Stimulated activated CD4-positive, alpha-beta T cell treated with anti-CD3 and anti-CD28 coated beads, Interleukin-1b, Interleukin-23, amount 100 ng/mL, for 1 hour (primary cell): ENCODE measurements at places on chromosomes 6 and 20.

DNA sequence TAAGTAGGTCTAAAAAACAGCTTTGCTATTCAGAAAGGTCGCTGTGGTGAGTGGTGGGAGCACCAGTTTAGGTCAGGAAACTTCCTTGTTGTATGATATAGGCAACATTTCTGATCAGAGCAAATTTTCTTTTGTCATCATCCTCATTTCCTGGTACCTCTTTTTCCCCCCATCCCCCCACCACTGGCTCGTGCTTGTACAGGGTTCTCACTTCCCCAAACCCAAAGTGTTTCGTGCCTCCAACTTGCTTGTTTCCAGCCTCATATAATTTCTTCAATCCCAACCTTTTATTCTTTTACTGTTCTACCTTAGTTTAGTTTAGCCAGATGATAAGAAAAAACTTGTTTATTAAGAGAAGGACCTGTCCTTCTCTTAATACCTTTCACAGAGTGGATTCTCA, 209.4 kb upstream of the JAG1 start:
- DNase-seq: no peak

DNA sequence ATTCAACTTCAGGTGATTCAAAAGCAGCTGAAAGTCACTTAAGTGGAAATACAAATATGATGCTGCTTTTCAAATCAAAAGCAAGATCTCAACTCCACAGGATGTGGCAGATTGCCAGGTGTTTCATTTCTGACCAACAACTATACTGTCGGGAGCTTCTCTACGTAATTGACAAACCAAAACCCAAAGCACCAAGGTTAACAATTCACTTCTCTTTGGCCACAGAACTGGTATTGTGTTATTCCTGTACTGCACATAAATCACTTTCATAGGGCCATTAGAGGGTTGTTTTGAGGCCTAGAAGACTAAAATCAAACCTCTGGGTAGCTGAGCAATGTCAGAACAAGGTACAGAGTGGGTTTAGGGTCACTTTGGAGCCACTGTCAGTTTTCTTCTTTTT, 169.7 kb downstream of the HAO1 start:
- no peak for DNase-seq

GRCh38 chr20:32535953-32536823, 48.9 kb downstream of the NOL4L start:
- peak; percentile 43 for DNase-seq

- DNase-seq: no peak
These were observed 29.8 kb downstream of the YTHDF1 start for GRCh38 chr20:63186084-63186483.

GRCh38 chr6:108254433-108255410, 6.1 kb downstream of the SNX3 start:
- no peak for DNase-seq

DNA sequence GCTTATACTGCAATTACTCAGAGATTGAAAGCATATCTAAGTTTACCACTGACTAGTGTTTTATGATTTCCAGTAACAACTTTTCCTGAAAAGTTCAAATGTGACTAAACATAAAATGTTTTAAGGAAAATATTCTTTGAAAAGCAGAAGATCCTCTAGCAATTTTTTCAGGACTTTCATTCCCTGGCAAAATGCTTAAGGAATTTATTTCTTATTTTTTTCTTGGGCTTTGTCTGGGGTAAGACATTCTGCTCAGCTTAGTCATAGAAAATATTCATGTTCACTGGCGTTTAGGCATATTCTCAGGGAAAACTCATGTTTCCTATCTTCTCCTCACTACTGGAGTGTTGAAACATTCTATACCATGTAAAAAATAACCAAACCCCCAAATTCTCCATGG, 235.3 kb upstream of the CEP162 start:
- no peak for DNase-seq

DNA sequence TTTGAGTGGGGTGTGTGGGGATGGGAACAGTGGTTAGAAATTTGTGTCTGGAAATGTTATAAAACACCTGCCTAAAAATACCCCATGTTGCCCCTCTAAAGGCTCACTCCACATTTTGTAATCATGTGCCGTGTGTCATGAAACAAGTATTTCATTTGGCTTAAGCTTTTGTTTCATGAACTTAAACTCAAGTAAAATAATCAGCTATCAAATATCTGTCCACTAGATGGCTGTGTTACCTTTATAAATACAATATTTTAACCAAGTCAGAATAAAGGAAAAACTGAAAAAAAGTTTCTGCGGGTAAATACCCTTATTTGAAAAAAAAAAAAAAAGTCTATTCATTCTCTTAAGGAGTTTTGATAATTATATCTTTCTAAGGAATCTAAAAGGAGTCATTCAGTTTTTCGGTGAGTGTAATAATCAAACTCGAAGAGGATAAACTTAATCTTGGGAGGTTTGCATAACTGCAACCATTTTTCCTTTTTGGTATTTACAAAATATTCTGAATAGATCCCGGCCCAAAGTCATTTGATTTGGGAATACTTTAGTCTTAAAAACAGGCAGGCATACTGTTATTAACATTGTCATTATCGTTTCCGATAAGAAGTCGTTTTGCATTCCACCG, 29.9 kb upstream of the MTRF1L start:
- DNase-seq: no peak

DNA sequence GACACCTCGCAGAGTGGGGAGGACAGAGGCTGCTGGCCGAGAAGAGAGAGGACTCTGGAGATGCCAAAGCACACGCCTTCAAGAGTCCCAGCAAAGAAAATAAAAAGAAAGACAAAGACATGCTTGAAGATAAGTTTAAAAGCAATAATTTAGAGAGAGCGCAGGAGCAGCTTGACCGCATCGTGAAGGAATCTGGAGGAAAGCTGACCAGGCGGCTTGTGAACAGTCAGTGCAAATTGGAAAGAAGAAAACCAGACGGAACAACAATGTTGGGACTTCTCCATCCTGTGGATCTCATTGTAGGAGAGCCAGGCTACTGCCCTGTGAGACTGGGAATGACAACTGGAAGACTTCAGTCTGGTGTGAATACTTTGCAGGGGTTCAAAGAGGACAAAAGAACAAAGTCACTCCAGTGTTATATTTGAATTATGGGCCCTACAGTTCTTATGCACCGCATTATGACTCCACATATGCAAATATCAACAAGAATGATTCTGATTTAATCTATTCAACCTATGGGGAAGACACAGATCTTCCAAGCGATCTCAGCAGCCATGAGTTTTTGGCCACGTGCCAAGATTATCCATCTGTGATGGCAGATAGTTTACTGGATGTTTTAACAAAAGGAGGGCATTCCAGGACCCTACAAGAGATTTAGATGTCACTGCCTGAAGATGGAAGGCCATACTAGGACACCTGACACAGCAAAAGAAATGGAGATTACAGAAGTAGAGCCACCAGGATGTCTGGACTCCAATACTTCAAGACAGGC, 52.2 kb downstream of the REV3L start:
- no peak for DNase-seq

DNA sequence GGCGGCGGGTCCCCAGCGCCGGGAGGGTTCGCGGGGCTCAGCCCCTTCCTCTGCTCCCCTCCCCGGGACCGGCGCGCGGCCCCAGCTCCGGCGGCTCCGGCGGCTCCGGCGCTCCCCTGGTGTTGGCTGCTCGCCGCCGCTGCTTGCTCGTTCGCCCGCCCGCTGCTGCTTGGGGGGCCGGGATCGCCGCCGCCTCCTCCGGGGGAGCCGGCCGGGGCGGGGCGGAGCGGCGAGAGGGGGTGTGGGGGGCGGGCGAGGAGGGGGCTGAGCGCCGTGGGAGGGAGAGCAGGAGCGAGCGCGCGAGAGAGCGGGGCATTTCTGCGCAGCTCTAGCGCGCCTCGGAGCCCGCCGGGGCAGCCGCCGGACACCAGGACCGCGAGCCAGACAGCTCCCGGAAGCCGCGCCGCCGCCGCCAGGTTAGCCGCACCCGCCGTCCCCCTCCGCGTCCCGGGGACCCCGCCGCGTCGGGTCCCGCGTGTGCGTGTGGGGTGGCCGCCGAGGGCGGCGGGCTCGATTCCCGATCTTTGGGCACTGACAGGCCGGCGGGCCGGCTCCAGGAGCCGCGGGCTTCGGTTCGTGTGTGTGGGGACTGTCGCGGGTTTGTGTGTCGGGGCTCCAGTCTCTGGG, 62.0 kb upstream of the EPB41L1 start:
- DNase-seq: no peak

DNA sequence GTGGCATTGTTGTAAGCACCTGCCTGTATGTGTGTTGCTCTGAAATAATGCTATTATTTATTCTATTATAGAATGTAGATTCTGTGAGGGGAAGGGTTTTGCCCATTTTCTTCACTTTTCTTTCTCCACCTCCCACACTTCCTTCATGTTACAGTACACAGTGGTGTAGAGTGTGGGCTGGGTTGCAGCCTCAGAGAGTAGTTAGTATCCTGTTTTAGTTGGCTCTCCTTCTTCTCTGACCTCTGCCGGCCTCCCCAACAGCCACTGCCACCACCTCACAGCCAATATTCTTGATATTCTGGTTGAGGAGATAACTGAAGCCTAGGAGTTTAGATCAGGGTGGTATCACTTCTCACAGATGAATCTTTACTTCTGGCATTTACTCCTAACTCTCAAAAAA, 143.4 kb downstream of the BCKDHB start:
- no peak for DNase-seq

- DNase-seq: no peak
These were observed 2.5 kb upstream of the CLDN20 start for GRCh38 chr6:155261111-155261900.

DNA sequence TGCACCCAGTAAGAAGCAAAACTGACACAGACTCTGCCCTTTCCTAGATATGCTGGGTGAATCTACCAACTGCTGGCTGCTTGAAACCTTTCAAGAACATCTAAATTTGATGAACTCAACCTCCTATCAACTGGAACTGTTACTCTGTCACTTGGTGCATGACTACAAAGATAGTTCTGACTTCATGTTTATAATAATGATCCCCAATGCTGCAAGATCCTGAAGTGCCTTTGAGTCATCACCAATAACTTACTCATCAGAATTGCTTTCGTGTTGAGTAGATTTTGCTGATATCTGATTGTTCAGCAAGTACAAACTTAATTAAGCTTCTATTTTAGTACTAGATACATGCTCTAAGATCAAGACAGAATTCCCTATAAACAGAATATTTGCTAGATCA, 100.2 kb upstream of the ARMC2 start:
- no peak for DNase-seq

DNA sequence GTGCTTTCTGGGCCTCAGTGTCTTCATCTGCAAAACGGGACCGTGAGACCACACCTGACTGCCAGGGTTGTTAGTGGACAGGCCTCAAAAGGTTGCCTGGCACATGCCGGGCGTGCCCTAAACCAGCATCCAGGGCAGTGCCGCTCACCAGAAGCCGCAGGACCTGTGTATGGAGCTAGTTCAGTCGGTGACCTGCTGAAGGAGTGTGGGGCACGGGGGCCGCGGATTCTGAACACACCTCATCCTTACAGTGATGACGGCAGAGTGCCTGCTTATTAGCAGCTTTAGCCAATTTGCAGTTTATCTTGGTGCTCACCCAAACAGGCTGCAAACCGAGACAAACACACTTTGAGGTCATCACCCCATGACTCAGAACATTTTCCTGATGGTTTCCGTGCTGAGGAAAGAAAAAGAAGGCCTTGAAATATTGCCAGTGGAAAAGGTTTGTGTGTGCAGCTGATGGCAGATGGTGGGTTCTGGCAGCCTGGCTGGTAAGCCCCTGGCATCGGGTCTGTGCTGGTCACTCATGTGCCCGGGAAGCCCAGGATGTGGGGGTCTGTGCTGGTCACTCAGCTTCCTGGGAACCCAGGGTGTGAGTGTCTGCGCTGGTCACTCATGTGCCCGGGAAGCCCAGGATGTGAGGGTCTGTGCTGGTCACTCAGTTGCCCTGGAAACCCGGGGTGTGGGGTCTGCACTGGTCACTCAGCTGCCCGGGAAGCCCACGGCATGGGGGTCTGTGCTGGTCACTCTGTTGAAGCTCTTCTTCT, 153.8 kb downstream of the ERMARD start:
- DNase-seq: no peak

DNA sequence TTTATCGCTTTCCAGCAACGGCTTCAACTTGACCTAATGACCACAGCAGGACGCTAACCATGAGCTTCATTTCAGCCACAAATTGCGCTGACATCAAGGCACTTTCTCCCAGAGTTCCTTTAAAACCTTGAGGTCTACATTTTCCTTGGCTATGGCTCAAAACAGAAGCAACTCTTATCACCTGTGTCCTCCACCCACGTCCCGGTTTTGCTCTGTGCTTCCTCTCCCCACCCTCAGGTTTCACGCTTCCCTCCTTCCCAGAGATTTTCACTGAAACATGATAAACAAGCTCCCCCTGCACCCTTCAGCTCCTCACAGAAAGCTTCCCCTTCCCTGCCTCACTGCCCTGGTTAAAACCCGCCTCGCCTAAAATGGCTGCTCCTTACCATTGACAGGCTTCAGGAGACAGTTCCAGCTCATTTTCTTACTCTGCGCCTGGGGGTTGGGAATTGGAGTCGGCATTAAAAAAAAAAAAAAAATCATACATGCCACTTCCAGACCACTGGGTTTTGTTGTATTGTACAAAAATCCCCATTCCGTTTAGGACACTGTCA, 229.5 kb downstream of the UBE3D start:
- DNase-seq: no peak

- DNase-seq: no peak
These were observed 99.5 kb downstream of the LINC00237 start for GRCh38 chr20:21006611-21007010.

GRCh38 chr6:137282254-137282653, 63.1 kb upstream of the IFNGR1 start:
- DNase-seq: no peak

DNA sequence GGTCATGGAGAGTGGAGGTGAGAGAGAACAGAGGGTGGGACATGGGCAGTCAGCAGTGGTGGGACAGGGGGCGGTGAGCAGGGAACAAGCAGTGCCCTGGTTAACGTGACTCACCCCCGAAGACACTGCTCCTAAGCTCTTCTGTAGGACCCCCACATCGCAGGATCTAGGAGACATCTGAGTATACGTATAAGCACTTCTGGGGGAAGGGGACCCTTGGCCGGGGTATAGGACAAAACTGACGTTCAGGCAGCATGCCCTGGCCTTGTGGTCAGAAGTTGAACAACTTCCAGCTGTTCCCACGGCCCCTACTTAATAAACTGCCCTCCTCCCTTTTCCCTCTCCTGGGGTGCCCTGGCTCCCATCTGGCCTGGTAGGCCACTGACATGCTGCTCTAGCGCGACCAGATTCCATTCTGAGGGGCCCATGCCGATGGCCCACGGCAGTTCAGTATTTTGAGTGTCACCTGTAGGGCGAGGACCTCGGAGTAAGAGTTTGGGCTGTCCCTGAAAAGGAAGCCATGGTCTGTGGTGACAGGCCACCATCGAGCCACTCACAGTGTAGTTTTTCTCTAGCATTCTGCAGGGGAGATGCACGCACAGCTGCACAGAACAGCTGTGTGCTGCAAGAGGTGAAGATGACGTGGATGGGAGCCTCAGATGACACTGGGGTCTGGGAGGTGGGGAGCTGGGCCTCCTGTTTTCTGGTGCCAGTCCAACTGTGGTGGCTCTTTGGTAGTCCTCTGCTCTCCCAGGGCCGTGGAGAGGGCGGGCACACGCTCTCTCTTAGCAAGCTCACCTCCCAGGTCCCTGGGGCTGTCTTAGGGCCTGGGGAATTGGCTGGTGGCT, 38.4 kb downstream of the PPP1R3G start:
- no peak for DNase-seq
